ENCODE measurements at places on chromosomes 5 and 9.

DNA sequence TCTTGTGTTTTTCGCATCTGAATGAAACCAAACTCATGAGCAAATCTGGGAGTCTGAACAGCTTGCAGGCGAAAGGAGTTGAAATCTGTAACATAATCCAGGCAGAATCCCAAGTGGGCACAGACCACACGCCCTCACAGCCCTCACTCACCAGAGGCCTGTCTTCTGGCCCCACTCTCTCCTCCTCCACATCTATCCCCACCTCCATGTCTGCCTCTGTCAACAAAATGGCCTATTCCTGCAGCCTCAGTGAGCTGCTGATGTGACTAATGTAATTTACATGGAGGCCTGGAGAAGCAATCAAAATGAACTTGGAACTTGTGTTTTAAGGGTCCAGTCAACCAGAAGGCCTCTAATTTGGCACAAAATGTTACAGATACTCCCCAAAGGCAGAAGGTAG is 136.6 kb downstream of the GNA14 start:
- H3K27ac ChIP-seq, result no peak overlapping the region
- no peaks in the 10 kb centered on the region for H3K27me3 ChIP-seq
- no peaks in the 10 kb centered on the region for H3K36me3 ChIP-seq
- DNase-seq, result no peak
- H3K4me3 ChIP-seq, result no peak overlapping the region

DNA sequence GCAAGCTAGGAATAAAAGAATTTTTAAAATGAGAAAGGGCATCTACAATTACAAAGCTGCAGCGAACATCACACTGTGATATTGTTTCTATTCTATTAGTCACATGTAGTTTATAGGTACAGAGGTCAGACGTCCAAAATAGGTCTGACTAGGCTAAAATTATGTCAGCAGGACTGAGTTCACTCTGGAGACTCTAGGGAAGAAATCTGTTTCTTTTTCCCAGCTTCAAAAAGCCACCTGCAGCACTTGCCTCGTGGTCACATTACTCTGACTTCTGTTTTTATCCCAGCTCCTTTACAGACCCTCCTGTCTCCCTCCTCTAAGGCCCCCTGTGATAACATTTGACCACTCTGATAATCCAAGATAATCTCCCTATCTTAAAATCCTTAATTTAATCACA is 5.1 kb upstream of the CKS2 start:
- no peak overlapping the region for H3K27ac ChIP-seq
- H3K36me3 ChIP-seq, result peaks cover 16% of the 10 kb centered on the region
- H3K27me3 ChIP-seq, result no peaks in the 10 kb centered on the region
- H3K4me1 ChIP-seq, result peaks cover 2% of the 10 kb centered on the region
- H3K4me3 ChIP-seq, result no peak overlapping the region

- H3K4me1 ChIP-seq, result no peaks in the 10 kb centered on the region
- DNase-seq, result peak; percentile 13
- H3K27ac ChIP-seq, result no peak overlapping the region
- H3K4me3 ChIP-seq, result no peak overlapping the region
- H3K36me3 ChIP-seq, result no peaks in the 10 kb centered on the region
- H3K27me3 ChIP-seq, result peaks cover 86% of the 10 kb centered on the region
These were observed 85.6 kb downstream of the PSD2 start for GRCh38 chr5:139881143-139881733.

DNA sequence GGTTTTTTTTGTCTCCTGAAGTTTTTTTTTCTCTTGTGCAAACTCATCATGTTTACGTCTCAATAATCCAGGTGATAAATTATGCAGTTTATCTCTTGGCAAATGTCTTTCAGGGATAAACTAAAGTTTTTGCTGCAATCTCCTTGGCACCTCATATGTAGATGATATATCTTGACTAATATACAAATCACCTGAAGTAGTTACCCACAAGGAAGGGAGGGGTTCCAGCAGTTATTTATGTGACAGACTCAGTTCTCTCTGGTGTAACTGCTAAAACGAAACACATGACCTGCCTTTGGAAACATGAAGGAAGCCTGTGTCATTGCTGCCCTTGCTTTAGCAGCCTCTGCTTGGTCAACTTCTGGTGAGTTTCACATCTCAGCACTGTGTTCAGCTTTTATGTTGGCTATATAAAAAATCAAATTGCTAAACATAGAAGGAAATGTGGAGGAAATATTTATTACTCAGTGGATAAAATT is 39.3 kb upstream of the KIAA1958 start:
- H3K36me3 ChIP-seq, result peaks cover 5% of the 10 kb centered on the region
- DNase-seq, result peak; percentile 31
- H3K4me3 ChIP-seq, result no peak overlapping the region
- H3K4me1 ChIP-seq, result peaks cover 2% of the 10 kb centered on the region
- no peaks in the 10 kb centered on the region for H3K27me3 ChIP-seq

DNA sequence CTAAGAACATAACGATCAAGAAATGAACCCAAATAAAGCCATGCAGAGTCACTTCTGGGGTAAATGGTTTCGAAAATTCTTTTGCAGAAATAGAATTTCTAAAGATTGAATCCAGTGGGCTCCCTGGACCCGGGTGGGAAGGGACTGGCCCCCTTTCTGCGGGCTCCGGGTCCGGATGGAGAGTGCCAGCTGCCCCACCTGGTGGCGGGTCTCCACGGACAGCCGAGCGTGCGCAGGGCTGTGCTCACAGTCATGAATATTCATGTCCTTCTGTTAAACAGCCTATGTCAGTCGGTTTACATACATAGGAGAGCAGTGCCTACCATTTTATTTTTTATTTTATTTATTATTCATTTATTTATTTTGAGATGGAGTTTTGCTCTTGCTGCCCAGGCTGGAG is 4.7 kb upstream of the PPP1R26 start:
- H3K36me3 ChIP-seq, result no peaks in the 10 kb centered on the region
- no peaks in the 10 kb centered on the region for H3K27me3 ChIP-seq
- peaks cover 10% of the 10 kb centered on the region for H3K4me1 ChIP-seq

DNA sequence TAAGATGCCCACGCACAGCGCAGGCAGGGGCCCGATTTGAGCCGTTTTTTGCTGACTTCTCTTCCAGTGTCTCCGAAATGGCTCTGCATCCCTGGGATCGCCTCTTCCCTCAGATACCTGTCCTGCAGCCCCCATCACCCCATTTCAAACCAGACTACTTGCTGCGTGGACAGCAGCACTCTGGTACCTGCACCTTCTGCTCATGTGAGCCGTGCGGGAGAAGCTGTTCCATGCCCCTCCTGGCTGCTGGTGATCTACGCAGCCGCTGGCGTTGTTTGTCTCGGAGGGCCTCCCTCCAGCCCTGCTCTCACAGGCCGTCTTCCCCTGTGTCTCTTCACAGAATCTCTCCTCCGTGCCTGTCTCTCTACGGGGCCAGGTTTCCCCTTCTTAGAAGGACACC is 13.4 kb downstream of the CEP72 start:
- H3K27me3 ChIP-seq, result no peaks in the 10 kb centered on the region
- no peak overlapping the region for H3K4me3 ChIP-seq
- no peak for DNase-seq

DNA sequence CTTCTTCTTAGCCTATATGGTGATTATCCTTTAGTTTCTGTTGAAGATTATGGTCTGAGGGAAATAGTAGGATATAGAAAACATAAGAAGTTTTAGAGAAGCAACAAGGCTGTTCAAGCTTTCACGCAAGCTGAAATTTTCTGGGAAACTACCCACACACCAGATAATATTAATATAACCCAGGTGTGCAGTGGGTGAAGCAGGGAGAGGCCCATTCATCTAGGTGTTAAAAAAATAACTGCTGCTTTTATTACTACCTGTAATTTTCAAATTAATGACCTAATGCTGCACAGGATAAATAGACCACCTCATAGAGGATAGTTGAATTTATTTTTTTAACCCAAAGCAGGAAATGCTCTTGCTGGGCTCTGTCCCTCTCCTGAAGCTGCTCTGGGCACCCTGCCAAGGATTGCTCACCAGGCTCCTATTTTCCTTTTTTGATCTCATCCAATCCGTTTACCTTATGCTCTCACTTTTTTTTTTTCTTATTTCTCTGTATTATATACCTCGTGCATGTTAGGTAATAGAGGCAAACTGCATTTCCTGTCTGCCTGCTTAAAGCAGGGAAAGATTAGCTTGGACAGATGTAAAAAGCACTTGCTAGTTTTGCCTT is 124.3 kb upstream of the SLC12A2 start:
- H3K27ac ChIP-seq, result peak overlapping the region; percentile 36
- DNase-seq, result peak; percentile 77
- no peaks in the 10 kb centered on the region for H3K36me3 ChIP-seq
- no peaks in the 10 kb centered on the region for H3K27me3 ChIP-seq
- H3K4me3 ChIP-seq, result no peak overlapping the region
- H3K4me1 ChIP-seq, result peaks cover 9% of the 10 kb centered on the region

DNA sequence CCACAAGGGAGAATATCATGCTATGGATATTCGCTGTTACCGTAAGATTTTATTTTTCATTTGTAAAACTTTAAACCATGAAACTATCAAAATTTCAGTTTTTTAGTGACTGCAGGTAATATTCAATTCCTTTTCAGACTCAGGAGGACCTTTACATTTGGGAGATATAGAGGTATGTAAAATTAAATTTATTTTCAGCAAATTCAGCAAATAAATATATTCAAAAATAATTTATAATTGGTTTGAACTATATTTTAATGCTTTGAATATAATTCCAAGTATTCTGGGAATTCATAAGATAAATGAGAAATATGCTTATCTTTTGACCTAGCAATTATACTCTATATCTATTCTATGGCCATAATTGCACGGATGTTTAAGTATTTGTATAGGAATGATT is 7.6 kb downstream of the RFESD start:
- H3K36me3 ChIP-seq, result no peaks in the 10 kb centered on the region
- no peak for DNase-seq
- no peak overlapping the region for H3K27ac ChIP-seq
- no peaks in the 10 kb centered on the region for H3K4me1 ChIP-seq

- peaks cover 1% of the 10 kb centered on the region for H3K4me1 ChIP-seq
- H3K36me3 ChIP-seq, result no peaks in the 10 kb centered on the region
These were observed 103.3 kb downstream of the ARHGEF28 start for GRCh38 chr5:73729329-73729728.

DNA sequence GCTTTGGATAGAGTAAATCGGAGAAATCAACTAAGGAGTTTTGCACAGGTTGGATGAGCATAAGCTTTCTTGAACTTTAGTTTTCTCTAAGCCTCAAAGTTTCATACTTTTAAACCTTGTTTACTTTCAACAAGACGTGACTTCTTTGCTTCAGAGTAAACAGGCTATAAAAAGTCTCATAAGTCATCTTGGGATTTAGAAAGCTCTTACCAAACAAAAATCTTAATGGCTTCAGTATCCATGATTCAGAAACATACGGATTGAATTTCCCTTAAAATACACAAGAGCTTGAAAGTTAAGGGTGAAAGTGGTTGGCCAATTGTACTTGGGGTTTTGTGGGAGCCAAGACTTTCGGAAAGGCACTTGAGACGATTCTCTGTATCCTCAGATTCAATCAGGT is 270.9 kb upstream of the ANKH start:
- no peaks in the 10 kb centered on the region for H3K27me3 ChIP-seq
- DNase-seq, result no peak
- H3K27ac ChIP-seq, result no peak overlapping the region
- no peaks in the 10 kb centered on the region for H3K36me3 ChIP-seq
- no peaks in the 10 kb centered on the region for H3K4me1 ChIP-seq

- DNase-seq, result no peak
- H3K36me3 ChIP-seq, result peaks cover 45% of the 10 kb centered on the region
- no peak overlapping the region for H3K27ac ChIP-seq
These were observed 304.5 kb upstream of the RFX3 start for GRCh38 chr9:3830291-3830690.

- no peak for DNase-seq
- H3K4me3 ChIP-seq, result no peak overlapping the region
- H3K4me1 ChIP-seq, result peaks cover 10% of the 10 kb centered on the region
- H3K27me3 ChIP-seq, result no peaks in the 10 kb centered on the region
- no peak overlapping the region for H3K27ac ChIP-seq
- no peaks in the 10 kb centered on the region for H3K36me3 ChIP-seq
These were observed 1063.5 kb upstream of the DMAC1 start for GRCh38 chr9:8863069-8863468.
